CD4-positive, alpha-beta T cell treated with Interleukin-2 at 100 ng/mL for 4 hours (primary cell): ENCODE measurements at places on chromosomes 5 and 9.

- no peak for DNase-seq
Observed at GRCh38 chr5:107217721-107218130, 453.0 kb downstream of the EFNA5 start.

DNA sequence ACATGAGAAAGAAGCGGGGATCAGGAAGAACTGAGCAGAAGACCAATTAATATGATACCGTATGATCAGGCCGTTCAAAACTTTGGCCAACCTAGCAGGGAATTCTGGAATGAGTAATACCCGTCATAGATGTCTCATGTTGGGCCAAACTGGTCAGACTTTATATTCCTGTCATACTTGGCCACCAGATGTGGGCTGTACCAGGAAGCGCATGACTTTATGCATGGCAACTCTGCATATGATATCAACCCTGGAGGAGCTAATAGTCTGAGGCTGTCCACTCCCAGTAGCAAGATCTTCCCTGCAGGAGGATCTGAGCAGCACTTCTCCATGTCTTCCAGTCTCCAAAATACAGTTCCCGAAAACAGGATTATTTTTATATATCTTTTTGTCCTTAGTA, 68.5 kb upstream of the NAA35 start:
- DNase-seq, result no peak

DNA sequence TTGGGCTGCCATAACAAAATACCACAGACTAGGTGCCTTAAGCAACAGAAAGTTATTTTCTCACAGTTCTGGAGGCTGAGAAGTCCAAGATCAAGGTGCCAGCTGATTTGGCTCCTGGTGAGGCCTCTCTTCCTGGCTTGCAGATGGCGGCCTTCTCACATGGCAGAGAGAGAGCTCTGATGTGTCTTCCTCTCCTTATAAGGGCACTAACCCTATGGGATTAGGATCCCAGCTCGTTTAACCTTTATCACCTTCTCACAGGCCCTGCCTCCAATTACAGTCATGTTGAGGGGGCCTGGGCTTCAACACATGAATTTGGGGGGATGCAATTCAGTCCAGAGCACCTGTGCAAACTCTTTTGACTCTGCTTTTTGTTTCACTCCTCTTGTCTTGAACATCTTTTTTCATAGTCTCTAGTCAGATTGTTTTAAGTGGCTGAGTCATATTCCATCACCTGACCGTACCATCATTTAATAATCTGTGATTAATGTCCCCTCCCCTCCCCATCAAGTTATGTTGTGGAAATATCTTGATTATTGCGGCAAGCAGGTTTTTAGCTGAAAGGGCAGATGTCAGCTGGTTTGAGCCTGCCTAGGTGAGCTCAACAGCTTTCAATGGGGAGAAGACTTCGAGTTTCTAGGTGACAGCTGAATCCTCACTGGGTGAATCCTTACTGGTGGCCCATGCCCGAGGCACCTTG, 61.8 kb downstream of the NDFIP1 start:
- DNase-seq, result no peak

GRCh38 chr5:96026406-96027041, 64.9 kb upstream of the ELL2 start:
- no peak for DNase-seq

GRCh38 chr9:110969971-110970386, 68.3 kb downstream of the LPAR1 start:
- no peak for DNase-seq

- DNase-seq, result no peak
Observed at GRCh38 chr5:105807290-105807689, 1863.4 kb downstream of the EFNA5 start.

GRCh38 chr9:27125030-27125429, 16.0 kb downstream of the TEK start:
- no peak for DNase-seq

DNA sequence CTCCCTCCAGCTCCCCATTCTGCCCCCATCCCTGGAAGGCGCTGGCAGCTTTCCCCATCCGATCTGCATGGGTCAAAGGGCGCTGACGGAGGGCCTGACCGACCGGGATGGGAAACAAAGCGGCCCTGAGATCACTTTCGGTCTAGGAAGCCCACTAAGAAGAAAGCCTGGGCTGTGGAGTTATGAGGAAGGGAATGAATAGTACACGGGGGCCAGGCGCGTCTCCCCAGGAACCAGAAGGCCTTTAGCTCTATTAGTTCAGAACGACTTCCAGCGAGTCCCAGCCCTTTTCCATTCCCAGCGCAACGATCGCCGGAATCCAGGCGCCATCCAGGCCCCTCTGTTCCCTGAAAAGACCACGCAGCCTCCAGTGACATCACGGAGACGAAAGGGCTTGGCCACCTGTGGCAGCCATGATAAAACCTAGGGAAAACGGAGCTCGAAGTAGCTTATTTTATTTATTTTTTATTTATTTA, 70.1 kb upstream of the CCDC180 start:
- DNase-seq, result no peak

DNA sequence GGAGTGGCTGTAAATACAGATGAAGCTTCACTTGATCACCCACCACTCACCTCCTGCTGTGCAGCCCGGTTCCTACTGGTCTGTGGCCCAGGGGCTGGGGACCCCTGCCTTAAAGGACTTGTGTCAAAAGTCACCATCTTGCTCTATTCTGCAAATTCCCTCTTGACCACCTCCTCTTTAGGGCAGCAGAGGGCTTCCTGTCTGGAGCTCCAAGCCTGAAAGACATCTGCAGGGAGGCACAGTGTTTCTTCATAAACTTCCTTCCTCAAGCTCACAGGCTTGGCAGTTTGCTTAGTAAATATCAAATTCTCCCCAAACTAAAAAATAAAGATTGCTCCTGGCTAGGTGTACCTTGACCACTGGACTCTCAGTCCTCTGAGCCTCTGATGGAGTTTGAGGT, 104.4 kb downstream of the FRMD3 start:
- no peak for DNase-seq

DNA sequence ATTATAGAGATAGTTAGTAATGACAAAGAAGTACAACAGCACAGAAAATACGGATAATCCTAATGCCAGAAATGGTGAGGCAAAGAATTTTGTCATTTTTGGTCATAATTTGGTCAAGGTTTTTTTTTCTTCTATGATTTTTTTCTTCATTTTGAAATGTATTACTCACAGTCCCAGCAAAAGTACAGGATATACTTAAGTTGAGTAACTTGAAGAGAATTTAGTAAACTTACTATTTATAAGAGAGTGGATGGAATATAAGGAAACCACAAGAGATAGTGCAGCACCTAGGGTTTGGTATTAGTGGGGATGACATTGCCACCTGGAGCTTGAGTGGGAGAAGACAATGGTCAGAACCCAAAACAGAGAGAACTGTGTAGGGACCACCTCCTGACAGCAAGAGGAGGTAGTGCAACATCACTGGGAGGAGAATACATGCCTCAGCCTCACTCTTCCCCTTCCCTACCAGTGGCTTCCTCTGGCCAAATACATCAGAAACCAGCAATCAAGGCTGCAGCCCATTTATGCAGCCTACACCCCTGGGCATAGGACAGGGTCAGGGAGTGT, 434.5 kb upstream of the TRPC7 start:
- no peak for DNase-seq

- DNase-seq, result no peak
Observed at GRCh38 chr5:141597394-141597793, 21.4 kb downstream of the DIAPH1 start.

DNA sequence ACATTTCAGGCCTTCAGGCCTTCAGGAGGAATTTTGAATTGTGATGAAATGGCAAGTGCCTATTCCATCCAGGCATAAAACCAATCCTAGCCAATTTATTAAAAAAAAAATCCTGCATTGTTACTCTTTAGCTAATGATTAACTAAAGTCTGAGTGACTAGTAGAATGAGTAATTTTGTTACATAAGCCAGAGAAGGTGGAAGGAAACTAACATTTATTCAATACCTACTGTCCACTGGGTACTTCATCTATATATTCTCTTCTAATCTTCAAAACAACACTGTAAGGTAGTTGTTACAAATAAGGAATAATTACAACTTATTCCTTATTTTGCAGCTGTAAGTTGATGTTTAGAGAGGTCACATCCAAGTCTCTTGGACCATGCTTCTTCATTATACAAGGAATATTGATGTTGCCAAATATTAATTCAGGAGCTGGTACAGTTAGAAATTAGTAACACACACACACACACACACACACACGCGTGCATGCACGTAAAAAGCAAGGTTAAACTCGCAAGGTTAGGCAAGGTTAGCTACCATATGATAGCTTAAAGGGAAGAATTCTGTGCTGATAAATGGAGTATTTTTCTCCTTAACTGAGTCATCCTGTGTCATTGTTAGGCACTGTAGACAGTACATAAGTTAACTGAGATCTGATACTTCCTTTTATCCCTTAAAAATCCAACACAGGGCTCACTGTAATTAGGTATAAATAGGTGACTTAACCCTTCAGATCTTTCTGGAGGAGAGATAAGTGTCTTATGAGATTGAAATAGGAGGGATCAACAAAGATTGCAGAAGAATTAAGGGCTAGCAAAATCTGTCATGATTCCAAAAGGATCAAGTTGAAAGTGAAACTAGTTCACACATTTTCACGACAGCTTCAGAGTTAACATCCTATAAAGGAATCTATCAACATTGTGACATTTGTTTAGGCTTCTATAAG, 596.9 kb downstream of the PDE4D start:
- DNase-seq, result no peak
